HuH-7 (cell line): ENCODE measurements at places on chromosomes 7 and 10.

DNA sequence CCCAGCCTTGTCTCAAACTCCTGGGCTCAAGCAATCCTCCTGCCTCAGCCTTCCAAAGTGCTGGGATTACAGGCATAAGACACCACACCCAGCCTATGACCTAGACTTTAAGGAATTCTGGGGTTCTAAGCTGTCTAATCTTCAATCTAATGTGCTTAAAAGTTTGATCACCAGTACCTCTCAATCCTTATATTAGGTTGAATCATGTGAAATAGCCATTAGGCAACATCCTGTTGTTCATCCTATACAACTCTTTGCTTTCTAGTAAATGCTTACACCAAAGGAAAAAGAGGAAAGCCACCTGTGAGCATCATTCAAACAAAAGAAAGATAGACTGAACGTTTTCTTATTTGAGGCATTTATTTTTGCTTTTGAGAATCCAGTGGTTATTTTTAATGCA, 56.0 kb downstream of the ATOH7 start:
- DNase-seq, result no peak

DNA sequence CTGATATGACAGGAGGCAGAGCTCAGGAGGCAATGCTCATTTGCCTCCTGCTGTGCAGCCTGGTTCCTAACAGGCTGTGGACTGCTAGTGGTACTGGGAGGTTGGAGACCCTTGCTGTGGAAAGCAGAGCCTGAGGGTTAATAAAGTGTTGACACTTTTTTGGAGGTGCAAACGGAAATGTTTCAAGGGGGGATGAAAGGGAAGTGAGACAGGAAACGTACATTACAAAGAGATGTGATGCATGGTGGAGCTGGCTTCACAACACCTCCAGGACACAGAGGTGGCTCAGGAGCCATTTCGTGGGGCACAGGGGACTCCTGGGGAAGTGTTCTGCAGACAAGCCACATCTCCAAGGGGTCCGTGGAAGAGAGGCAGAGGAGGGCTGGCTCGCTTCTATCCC, 137.6 kb upstream of the SVIL start:
- no peak for DNase-seq

DNA sequence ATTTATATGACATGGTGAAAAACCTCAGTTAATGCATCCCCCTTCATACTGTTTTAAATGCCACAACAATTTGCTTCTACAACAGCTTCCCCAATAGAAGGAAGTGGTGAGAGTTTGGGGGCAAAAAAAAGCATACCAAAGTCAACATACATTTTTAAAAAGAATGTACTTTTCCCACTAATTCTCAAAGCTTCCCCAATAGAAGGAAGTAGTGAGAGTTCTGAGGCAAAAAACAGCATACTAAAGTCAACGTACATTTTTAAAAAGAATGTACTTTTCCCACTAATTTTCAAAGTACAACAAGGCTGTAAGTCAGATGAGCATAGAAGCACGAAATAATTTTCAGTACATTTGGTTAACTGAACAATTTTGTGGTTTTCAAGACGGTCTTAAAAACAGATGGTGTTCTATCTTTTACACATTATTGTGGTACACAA, 24.0 kb downstream of the WASL start:
- DNase-seq, result no peak

GRCh38 chr7:120185940-120186682, 86.9 kb upstream of the KCND2 start:
- no peak for DNase-seq

GRCh38 chr7:94183891-94184290, 179.7 kb upstream of the BET1 start:
- DNase-seq, result no peak
